ENCODE measurements at places on chromosomes 7 and 10.

DNA sequence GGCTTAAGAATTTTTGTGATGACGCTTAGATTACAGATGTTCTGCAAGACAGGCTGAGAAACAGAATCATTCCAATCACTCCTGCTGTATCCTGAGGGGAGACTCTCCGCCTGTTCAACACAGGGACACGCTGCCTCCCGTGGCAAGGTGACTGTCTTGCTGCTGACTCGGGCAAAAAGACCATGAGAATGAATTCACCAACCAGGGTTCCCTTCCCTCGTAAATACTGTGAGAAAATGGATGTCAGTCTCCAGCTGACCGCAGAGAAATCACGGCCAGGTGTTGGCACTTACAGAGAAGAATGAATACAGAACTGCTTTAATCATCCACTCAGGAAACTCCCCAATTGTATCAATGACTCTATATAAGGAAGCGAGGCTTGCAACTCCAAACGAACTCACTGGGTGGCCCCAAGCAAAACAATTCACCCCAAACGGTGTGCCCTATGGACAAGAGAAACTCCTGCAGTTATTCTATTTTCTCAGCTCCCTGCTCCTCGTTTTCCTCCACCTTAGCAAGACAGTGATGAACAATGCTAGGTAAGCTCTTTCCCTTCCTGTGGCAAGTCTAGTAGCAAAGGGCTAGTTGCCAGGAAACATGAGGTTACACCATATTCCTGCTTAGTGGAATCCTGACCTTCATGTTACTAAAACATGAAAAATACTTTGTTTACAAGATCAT, 22.8 kb downstream of the GNA12 start:
- DNase-seq: no peak

- DNase-seq: no peak
These were observed 60.8 kb downstream of the CARD11 start for GRCh38 chr7:2982831-2983230.

GRCh38 chr7:35748371-35748770, 52.5 kb upstream of the SEPTIN7 start:
- no peak for DNase-seq

DNA sequence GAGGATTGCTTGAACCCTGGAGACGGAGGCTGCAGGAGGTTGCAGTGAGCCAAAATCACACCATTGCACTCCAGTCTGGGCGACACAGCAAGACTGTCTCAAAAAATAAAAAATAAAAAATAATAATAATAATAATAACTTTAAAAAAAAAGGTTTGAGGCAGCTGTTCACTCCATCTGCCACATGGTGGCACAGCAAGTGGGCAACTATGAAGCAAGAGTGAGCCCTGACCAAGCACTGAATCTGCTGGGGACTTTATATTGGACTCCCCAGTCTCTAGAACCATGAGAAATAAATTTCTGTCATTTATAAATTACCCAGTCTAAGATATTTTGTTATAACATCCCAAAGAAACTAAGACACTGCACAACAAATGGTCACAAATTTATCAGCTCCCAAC, 14.6 kb upstream of the BRI3 start:
- no peak for DNase-seq

- DNase-seq: no peak
These were observed 879.2 kb downstream of the LRMDA start for GRCh38 chr10:76310588-76311080.

DNA sequence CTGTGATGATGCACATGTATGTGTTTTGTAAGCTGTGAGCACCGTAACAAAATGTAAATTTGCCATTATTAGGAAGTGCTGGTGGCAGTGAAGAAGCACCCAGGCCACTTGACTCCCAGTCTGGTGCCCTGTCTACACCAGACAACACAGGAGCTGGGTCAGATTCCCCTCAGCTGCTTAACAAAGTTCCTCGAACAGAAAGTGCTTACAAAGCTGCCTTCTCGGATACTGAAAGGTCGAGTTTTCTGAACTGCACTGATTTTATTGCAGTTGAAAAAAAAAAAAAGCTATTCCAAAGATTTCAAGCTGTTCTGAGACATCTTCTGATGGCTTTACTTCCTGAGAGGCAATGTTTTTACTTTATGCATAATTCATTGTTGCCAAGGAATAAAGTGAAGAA, 71.1 kb downstream of the ATAD1 start:
- no peak for DNase-seq

GRCh38 chr10:49105076-49105475, 10.2 kb downstream of the VSTM4 start:
- DNase-seq: no peak

DNA sequence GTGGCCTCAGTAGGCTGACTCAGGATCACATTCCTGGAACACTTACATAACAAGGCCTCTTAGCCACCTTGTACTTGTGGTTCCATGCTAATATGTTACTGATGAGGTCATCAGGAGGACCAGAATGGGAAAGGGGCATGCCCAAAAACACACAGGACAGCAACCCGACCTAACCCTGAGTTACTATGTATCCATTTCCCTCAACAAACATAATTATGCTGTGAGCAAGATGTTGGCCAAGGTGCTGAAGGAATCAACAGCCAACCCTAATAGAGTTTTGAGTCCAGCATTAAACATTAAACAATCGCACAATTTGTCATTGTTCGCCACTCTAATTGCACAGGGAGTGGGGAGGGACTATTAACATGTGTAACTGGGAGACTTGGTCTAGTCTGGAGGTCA, 129.4 kb downstream of the PLPP4 start:
- DNase-seq: no peak

GRCh38 chr7:2044883-2045471, 187.8 kb downstream of the MAD1L1 start:
- no peak for DNase-seq

DNA sequence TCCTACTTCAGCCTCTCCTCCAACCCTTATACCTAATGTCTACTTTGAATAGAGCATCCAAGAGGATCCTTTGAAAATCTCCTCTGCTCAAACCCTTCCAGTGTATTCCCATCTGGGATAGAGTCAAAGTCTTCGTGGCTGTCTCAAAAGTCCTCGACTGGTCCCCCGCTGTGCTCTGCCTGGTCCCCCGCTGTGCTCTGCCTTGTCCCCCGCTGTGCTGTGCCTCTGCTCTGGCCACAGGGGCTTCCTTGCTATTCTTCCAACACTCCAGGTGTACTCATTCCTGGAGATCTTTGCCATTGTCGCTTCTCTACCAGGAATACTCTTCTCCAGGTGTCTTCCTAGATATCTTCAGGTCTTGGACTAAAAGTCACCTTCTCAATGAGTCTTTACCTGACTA, 36.1 kb upstream of the COMMD3 start:
- DNase-seq: no peak

DNA sequence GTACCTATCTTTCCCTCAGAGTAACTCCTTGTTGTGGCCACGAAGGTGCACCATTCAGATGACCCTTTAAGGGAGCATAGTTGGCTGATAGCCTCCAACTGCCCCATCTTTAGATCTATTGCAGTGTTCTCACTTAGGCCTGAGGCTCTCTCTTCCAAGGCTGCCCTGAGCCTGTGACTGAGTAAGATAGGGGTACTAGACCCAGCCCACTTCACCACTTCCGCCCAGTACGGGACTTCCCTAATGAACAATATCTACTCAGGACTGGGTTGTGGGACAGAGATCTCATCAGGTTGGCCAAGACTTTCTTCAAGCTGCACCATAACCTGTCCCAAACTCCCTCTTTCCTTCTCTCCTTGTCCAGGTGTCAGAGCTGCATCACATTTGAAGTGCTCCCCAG, 5.7 kb upstream of the GNAI1 start:
- DNase-seq: no peak

- DNase-seq: no peak
These were observed 234.8 kb downstream of the TRIL start for GRCh38 chr7:28723336-28723735.

DNA sequence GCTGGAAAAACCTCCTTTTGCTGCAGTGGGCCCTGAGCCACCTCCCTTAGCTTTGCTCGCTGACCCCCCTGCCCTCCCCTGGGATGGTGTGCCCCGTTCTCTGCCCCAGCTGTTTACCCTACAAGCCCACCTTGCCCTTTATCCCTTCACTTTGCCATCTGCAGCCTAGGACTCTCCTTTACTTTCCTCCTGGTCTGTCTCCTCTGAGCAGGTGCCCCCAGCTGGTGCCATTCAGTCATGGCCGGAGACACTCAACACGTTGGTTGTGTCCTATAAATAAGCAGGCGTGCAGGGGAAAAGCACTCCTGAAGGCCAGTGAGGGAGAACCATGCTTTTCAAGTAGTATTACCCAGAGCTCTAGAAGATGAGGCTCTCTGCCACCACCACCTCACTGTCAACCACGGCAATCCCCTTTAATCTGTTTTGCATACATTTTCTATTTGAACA, 6.1 kb downstream of the RASSF4 start:
- DNase-seq: no peak

DNA sequence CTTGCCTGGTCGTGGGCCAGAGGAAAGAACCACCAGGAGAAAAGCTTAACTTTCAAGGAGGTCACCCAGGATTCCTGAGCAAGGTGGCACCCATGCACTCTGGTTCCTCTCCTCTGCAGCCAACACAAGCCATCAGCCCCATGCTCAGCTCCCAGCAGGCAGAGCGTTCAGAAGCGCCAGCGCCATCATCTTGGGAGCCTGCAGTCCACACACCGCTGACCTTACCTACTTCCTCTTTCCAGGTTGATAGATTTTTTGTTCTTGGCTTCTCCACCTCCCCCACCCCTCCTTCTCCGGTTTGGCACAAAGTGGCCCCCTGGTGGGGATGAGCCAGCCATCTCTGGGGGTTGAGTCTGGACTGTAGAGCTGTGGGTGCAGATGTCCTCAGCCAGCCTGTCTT, 1.7 kb upstream of the WDR86 start:
- DNase-seq: no peak

GRCh38 chr10:103745341-103746247, 109.8 kb downstream of the SH3PXD2A start:
- no peak for DNase-seq

GRCh38 chr7:150901160-150902035, 49.1 kb downstream of the AOC1 start:
- no peak for DNase-seq

DNA sequence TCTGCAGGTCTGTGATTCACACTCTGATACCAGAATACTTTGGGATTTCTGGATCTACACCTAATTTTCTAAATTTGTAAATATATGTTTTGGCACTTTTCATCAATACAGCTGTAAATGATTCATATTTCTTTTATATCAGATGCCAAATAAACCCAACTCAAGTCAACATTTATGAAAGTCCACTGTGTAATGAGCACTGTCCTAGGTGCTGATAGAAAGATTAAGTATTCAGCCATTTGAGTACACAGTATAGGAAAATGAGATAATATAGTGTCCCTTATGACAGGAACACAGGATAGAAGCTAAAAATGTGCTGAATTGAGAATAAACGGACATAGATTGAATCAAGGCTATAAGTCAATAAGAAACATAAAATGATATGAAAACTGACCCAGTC, 6.4 kb downstream of the ANXA7 start:
- DNase-seq: no peak

- no peak for DNase-seq
These were observed 82.0 kb downstream of the MKX start for GRCh38 chr10:27663621-27664020.
